ENCODE measurements at places on chromosomes 5 and 9.
A peak's percentile ranks its signal among the peaks of the same experiment; 100 is the strongest.

DNA sequence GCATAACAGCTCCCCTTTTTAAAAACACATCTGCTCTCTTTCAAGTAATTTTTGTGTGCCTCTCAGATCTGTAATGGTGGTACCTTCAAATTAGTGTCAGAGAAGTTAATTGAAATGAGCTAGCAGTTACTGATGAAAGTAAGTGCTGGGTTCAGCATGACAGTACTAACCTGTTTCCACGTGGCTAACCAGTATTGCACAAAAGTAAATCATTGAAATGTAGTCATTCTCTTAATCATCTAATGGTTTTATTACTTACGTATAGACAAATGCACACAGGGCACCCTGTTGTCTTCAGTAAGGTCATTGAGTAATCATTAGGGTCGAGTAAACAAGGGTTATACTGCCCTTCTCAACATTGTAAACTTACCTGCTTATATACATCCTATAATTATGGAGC lies 157.8 kb upstream of the PRR16 start:
- DNase-seq = no peak

GRCh38 chr9:108983885-108984284 lies 29.4 kb downstream of the CTNNAL1 start:
- DNase-seq = no peak

DNA sequence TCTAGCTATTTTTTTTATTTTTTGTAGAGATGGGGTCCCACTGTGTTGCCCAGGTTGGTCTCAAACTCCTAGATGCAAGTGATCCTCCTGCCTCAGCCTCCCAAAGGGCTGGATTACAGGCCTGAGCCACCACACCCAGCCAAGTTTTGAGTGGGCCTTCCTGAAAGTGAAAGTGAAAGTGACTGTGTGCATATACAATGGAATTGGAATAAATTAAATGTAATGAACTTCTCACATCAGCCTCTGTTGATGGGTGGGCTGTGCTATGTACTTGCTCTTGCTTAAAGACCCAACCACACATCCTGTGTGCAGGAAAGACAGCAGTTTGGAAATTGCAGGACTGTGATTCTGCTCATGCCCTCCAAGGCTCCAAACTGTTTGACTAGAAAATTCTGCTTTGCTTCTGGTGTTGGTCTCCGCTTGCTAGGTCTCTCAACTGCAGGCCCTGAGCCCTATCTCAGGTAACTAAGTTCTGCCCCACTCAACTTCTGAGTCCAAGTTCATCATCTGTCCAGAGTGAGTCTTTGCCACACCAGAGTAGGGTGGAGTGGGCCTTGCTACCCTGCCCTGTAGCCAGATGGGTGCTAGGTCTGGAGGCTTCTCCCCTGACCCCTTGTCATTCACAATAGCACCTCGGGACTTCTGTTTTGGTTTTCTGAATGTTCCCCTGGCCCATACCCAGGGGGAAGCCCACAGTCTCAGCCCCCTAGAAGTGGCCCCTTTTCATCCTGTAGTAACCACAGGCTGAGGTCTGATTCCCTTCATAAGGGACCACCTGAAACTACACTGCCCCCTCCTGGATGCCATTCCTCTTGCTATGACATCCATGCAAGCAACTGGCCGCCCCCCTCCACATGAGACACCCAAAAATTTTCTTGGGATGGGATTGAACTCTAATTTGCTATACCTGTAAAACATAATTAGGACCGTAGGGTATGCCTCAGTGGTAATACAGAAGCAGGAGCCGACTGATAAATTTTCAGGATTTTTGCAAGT lies 36.5 kb upstream of the RAD23B start:
- DNase-seq = no peak

- DNase-seq = peak; percentile 46
Observed at GRCh38 chr9:135480071-135480939, 723 bp downstream of the PPP1R26 start.

DNA sequence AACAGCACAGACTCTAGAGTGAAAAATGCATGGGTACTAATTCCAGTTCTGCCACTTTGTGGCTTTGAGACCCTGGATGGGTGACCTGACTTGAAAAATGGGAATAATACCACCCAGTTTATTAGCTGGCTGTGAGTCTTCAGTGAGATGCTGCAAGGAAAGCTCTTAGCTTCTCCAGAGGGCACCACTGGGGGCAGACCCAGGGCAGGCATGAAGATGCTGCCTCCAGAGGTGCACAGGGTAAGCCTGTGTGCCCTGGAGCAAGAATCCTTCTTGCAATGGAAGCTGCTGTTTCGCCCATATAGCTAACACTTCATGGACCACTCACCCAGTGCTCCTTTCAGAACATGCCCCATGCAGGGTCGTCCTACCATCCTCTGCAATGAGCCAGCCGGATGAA lies 75.7 kb downstream of the C5orf15 start:
- no peak for DNase-seq

DNA sequence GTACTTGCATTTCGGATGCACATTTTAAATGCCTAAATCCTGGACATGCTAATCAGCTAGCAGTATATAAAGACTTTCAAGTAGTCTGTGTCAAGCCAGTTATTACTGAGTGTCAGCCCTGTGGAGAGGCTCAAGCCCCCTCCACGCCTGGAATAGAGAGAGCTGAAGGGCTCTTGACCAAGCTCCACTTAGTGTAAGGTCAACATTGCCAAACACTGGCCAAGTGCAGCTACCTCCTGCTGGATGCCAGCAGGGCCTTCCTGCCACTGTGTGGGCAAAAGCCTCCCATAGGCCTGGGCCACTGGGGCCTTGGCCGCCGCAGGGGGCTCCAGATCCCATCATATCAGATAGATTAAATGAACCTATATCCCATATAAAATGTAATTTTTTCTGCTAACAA lies 239.4 kb upstream of the PANK3 start:
- DNase-seq = no peak
